ENCODE measurements at places on chromosomes 6 and 20.

DNA sequence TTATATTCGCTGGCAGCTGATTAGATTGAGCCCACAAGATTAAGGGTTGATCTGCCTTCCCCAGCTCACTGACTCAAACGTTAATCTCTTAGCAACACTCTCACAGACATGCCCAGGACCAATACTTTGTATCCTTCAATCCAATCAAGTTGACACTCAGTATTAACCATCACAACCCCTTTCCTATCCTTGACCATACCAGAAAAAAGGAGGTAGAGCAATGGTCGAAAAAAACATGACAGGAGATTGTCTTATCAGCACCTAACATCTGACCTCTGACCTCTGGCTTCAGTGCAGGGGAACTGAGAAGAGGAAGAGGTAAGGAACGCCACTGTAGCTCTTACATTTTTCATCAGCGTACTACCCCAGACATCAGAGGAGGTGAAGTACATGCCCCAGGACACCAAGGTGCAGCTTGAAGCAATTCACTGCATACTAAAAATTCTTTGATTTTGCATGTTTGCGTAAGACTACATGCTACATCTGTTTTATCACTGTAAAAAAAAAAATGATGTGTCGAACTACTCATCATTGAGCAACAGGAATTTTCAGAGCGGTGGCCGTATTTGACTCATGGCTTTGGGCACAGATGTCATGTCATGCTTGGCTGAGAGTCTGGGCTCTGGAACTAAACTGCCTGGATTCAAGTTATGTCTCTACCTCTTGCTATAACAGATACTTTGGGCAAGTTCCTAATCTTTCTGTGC, 188.0 kb upstream of the TAB2 start:
- DNase-seq, result no peak

GRCh38 chr6:978937-979685, 286.2 kb upstream of the EXOC2 start:
- no peak for DNase-seq

DNA sequence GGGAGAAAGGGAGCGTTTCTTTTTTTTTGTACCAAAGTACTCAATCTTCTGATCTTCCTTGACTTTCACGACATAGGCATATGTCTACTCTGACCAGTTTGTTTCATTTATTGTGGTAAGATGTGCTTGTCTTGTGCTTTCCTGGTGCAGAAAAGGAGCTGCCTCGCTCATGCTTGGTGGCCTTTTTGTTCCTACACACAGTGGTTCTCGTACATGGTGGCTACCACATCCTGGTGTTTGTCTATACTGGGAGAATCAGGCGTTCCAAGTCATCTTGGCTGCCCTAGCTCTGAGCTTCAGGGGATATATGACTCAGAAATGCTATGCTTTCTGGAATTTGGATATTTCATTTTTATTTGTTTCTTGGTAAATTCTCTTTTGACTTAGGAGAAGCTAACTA, 31.8 kb downstream of the MYB start:
- no peak for DNase-seq

- DNase-seq, result no peak
These were observed 10.8 kb upstream of the BTBD3 start for GRCh38 chr20:11906626-11907480.

GRCh38 chr6:18536591-18537055, 149.5 kb downstream of the RNF144B start:
- DNase-seq, result no peak

- DNase-seq, result no peak
These were observed 21.2 kb downstream of the TGM3 start for GRCh38 chr20:2316847-2317495.

GRCh38 chr20:36454698-36455427, 86.5 kb upstream of the MYL9 start:
- DNase-seq, result no peak

DNA sequence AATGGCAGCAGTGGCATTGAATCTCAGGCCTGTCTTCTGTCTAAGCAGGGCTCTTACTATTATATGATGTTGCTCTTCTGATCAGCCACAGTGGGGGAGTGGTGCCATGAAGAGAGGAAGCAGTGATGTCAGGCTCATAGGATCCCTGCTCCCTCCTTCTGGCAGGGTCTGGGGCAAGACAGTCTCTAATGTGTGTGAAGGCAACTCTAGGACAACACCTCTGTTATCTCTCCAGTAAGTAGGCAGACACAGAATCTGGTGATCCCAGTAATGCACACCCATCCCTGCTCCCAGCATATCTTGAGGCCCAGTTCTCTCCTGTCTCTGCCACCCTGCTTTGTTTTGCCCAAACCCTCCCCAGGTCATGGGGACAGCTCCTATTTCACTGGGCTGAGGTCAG, 8.8 kb downstream of the C20orf202 start:
- no peak for DNase-seq

- no peak for DNase-seq
These were observed 123.0 kb downstream of the GRM4 start for GRCh38 chr6:34022873-34023255.

- no peak for DNase-seq
These were observed 792 bp downstream of the RSPH3 start for GRCh38 chr6:158999154-158999665.

GRCh38 chr6:128822271-128822670, 60.7 kb upstream of the LAMA2 start:
- DNase-seq, result no peak

GRCh38 chr6:119881416-119881815, 531.9 kb upstream of the MAN1A1 start:
- no peak for DNase-seq

GRCh38 chr20:2390951-2391675, 10.4 kb downstream of the TGM6 start:
- DNase-seq, result no peak

DNA sequence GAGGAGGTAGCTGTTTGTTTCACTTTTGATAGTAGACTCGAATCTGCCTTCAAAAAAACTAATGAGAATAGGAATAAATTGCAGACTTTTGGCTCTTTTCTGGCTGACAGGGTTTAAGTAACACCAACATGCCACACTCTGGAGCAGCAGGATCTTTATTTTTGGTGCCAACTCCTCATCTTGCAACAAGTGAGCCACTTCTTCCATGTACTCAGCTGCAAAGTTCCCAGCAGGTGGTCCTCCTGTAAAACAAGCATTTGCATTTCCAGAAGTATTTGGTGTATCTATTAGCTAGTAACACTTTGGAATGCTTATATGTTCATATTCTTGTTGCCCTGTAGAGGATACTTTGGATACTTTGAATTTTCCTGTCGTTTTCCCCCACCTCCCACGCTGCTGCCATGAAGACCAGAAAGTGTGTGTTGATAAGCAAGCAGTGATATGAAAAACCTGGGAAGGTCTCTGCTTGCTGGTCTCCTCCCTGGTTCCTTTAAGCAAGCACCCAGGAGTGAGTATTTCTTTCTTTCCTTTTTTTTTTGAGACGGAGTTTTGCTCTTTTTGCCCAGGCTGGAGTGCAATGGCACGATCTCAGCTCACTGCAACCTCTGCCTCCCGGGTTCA, 1.0 kb downstream of the ARMH2 start:
- no peak for DNase-seq

All from activated T-cell treated with anti-CD3 and anti-CD28 coated beads for 24 hours (primary cell).